Lower lobe of right lung (tissue), 2 donors: ENCODE measurements at places on chromosomes 3 and 15. TPM values are rescaled to one million over a fixed set of nuclear protein-coding genes. Genes with fewer than 3 reads are reported as not detected.
A peak's percentile ranks its signal among the peaks of the same experiment; 100 is the strongest.

STRC gene
- not detected for total RNA-seq

B3GALNT1 gene
- total RNA-seq = 25.8 TPM

SYNPR gene
- total RNA-seq = not detected

BFSP2 gene
- total RNA-seq = not detected

GRCh38 chr15:72116731-72117485, 1.0 kb downstream of the MYO9A start:
- DNase-seq = no peak

- no peak for DNase-seq
Observed at GRCh38 chr3:100008081-100008698, 106.1 kb downstream of the FILIP1L start.

DNA sequence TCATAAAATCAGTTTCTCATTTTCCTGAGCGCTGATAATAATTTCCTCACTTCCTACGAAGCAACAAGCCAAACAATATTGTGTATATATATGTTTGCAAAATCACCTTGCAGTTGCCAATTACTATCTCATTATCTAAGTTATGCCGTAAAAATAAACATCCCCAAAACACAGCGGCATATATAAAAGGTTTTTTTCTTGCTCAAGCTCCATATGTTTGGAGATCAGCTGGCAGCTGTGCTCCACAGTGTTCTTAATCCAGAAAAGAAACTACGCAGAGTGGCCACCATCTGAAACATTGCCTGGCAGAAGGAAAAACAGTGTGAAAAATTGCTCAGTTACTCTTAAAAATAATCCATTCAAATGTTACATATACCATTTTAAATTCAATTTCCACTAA, 951.4 kb downstream of the PLOD2 start:
- no peak for DNase-seq

GRCh38 chr3:100440895-100441294, 39.6 kb downstream of the LNP1 start:
- DNase-seq = no peak

DNA sequence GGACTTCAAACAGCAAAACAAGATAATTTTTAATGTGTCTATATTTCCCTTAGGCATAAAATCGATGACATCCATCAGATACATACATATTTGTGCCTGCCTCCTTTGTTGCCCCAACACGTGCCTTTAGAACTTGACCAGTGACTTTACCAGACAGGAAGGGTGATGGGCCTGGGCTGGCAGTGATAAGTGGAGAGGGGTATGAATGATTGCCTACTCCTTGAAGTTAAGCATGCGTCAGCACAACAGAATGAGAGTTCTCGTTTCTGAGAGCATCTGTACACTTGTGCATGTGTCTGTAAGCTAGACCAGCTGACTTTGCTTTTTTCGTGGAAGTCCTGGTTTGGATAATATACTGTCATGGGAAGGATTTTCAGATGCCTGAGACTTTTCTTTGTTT, 54.9 kb upstream of the COL6A6 start:
- DNase-seq = no peak

GRCh38 chr15:34019369-34019990, 19.5 kb downstream of the AVEN start:
- DNase-seq = no peak

DNA sequence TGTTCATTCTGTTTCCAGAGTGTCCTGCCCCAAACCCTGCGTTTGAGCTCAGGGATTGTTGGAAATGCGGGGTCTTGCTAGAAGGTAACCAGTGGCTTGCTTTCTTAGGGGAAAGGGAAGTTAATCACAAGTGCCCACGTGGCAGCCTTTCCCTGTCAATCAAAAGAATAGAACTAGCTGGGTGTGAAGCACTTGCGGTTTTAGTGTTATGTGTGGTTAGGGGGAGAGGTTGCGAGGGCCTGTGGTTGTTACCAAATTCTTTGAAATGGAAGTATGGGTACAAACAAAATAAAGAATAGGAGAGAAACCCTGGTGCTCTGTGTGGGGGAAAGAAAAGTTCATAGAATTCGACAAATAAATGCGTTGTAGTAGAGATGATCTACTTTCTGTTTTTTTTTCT, 67.6 kb downstream of the FNDC3B start:
- peak; percentile 70 for DNase-seq

DNA sequence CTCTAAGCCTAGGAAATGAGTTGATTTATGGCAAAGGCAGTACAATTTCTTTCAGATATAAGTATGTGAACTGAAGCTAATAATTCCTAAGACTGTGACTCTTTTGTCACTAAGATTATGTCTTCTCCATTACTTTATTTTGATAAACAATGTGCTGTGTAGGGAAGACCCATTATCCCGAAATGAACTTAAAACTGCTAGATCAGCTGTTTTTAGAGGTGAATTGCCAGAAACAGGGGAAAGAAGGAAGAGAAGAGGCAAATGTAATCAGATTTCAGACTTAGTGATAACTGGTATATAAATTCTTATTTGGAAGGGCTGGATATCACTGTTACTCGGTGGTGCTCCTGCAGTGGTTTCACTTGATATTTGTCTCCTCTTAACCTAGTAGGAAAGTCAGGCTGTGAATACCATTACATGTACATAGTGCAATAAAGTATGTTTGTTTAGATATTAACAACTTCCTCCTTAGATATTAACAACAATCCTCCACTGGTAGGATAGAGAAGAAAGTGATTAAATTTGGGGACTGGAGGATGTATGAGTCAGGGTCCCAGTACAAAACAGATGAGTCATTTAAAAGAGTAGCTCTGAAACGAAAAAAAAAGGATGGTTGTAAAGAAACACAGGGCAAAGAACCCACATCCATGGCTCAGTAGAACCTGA, 338.5 kb upstream of the KCNH8 start:
- no peak for DNase-seq

DNA sequence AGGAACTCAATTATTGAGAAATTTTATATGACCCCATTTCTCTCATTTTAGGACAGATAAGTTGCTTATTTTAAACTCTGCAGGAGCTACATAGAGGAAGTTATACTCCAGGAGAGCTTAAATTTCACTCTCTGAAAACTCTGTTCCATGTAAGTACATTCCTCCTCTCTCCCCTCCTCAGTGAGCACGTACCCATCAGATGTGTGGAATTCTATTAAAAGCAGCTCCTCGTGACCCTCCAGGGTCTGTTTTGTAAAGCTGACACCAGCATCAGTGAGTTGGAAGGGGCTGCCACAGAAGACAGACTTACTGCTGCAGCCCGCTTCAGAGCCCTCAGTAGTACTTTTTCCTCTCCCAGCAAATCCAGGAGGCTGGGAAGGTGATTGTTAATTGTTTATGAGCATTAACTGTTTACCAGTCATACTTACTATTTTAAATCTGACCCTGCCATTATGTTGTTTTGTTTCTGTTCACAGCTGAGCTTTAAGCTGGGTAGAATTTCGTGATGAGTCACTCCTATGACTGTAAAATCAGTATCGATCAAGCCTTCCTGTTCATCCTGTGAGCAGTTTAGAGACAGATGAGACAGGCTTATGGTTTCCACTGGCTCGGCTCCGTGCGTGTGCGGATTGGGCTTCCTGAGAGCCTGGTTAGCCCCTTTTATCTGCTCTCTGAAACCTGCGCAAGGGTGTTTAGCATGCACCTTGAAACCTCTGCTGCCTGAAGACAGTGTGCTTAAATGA, 20.4 kb downstream of the IGF1R start:
- no peak for DNase-seq

DNA sequence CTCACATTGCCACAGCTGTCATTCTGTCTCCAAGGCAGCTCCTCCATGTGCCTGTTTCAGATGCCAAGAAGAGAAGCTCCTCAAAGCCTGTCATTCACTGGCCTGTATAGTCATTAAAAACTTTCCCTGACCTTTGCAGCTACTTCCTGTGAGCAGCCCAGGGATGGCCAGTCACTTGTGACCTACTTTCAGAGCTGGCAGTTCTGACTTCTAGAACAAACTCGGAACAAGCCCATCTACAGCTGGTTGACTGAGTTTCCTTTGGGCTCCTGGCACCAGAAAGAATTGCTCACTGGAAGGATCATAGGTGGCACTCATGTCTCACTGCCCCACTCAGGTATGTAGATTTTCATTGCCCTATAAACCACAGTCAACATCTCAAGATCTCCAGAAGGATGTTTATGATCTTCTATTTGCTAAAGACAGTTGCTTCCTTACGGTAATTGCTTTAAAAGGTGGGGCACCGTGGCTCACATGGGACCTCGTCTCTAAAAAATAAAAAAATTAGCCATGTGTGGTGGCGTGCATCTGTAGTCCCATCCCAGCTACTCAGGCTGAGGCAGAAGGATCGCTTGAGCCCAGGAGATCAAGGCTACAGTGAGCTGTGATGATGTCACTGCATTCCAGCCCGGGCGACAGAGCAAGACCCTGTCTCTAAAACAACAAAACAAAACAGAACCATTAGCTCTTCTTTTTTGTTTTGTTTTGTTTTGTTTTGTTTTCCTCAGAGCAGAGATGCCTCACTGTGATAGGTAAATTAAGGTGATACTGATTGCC, 11.2 kb upstream of the ATP13A3 start:
- no peak for DNase-seq
